ENCODE measurements at places on chromosomes 6 and 20.

DNA sequence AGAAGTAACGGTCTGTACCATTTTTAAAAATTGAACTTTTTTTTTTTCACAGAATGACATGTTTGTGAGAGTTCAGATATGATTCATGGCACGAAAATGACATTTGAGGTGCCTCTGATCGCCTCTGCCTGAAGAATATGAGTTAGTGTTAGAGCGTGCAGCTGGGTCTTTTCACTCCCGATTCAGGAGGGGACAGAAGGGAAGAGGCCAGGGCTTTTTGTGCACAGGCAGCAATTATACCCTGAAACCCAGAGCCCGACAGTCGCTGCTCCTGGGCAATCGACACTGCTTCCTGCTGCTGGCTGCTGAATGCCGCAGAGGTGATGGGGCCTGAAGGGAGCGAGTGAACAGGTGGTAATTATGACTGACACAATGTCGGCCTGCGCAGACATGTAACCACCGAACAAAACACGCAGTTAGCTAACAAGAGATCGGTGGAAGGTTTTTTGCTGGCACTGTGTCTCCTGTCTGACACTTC lies 652.0 kb upstream of the NOX3 start:
- no peak for DNase-seq

GRCh38 chr6:167568407-167569024 lies 243.6 kb downstream of the TTLL2 start:
- DNase-seq = no peak

DNA sequence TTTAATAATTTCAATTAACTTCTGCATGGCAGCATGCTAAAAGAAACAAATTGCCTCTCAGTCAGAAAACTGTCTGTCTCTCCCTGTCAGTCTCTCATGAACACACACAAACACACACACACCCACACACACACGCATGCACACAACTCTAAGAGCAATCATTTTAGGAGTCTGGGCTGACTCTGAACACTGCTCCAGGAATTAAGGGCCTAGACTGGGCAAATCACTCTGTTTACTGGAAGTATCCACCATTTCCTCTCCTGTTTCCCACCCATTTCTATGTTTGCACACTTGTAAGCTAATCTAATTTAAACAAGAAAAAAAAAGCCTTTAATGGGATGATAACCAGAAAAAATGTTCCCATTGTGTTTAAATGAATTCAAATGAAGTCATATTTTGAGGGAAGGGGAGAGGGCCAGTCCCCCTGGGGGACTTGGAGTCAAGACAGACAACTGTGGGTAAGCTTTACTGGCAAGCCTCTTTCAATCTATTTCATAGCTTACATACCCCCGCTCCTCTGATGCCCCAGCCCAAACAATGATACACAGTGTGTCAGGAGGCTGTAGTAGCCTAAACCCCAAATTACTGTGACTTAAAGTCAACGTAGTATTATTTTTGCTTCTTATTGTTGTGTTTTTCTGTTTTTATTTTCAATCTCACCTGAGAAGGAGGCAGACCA lies 447.8 kb upstream of the FLRT3 start:
- DNase-seq = no peak

DNA sequence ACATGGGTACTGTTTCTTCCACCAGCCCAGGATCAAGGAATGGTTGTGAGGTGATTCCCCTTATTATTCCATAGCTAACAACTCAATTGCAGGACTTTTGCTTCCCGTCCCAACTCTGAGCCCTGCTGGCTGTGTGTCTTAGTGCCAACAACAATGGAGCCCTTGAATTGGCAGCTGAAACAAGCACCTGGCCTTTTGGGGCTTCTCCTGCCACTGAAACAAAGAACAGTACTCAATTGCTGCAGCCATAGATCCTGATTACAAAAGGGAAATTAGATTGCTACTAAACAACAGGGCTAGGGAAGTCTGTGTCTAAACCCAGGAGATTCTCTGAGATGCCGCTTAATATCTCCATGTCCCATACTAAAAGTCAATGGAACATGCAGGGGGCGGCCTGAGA lies 61.3 kb upstream of the CARMIL1 start:
- no peak for DNase-seq

DNA sequence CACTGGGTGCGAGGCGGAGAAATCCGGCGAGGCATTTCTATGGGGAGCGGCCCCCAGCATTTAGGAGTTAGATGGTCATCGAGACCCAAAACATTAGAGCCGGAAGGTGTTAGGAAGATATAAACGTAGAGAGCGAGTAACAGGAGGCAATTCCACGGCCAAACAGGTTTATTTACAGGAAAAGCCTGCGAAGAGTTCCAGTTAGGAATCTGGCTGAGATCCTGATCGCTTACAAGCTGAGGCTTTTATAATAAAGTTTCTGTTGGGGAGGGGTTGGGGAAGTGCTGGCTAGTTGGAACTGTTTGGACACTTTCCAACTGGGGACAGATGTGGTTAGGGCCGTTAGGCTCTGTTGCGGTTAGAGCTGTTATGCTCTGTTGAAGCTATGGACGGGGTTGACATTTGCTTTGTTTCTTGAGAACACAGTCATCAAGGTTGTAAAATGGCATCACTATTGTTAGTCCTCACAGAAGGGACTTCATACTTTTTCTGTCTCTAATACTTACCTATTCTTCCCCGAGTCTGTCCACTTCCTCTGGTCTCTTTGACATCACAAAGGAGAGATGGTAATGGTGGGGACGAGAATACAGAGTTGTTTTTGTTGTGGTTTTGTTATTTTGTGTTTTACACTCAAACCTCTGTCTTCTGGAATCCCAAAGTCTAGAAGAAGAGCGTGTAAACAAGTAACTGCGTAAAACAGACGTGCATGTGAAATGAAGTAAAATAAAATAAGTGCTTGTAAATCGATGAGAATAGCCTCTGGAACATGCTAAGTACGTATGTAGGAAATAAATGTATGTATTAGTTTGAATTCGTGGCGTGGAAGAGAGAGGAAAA lies 554 bp upstream of the ZSCAN31 start:
- no peak for DNase-seq

- no peak for DNase-seq
Observed at GRCh38 chr6:37486121-37486839, 13.4 kb downstream of the CCDC167 start.

- no peak for DNase-seq
Observed at GRCh38 chr6:124947971-124948451, 14.2 kb upstream of the RNF217 start.

- no peak for DNase-seq
Observed at GRCh38 chr6:18507018-18507415, 119.9 kb downstream of the RNF144B start.

GRCh38 chr20:37540001-37540400 lies 12.3 kb upstream of the BLCAP start:
- no peak for DNase-seq

GRCh38 chr6:11729076-11729475 lies 49.5 kb downstream of the ADTRP start:
- DNase-seq = no peak

GRCh38 chr6:9732056-9732455 lies 682.8 kb downstream of the TFAP2A start:
- no peak for DNase-seq

DNA sequence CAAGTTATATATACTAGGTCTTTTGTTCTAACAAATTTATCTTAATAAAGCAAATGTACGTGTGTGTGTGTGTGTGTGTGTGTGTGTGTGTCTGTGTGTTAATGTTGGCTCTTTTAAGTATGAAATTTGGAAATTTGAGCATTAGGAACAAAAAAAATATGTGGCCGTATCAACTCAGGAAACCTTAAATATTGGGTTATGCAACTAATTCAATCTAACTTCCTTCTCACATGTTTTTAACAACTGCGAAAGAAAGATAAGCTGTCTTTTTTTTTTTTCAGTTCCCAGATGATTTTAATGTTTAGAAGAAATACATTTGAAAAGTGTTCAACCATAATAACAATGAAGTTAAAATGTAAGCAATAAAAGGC lies 616.4 kb upstream of the ARID1B start:
- DNase-seq = no peak

DNA sequence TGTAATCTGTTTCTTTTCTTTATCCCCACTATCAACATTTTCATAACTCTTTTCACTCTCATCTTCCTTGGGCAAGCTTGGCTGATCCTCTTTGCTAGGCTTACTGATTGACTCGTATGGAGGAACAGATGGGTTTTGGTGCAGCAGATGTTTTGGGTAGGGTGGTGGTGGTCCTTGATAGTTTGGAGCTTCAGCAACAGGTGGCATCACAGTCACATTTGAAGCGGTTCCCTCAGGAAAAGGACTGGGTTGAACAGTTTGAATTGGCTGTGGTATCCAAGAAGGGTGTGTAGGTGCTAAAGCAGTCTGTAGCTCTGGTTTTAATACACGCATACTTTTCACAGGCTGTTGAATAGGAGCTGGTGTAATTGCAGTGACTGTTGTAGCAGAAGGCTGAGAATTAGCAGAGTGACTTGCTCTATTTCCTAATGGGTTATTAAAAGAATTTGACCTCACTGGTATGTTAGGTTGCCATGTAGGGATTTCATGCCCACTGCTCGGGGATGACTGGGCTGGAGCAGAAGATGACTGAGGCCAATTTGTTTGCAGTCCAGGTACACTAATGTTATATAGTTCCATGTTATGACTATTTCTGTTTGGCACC lies 34.5 kb downstream of the LATS1 start:
- no peak for DNase-seq

DNA sequence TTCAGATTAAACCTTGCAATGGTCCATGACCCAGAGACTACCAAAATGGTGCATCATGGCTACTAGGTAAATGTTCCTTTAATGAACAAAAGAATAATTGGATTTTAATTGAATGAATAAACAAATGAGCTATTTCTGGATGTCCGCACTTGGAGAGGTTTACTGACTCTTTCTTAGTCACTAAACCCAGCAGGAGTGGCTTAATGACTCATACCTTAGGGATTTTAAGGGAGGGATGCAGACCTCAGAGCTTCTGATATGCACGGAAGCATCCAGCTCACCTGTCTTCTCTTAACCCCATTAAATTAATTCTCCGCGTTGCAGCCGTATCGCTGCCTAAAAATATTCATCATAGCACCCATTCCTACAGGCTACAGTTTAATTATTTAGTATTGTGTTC lies 970.0 kb upstream of the SLC35B3 start:
- no peak for DNase-seq

- DNase-seq = no peak
Observed at GRCh38 chr6:155364844-155365437, 50.7 kb upstream of the TFB1M start.

GRCh38 chr6:116359131-116359530 lies 11.6 kb upstream of the DSE start:
- no peak for DNase-seq

DNA sequence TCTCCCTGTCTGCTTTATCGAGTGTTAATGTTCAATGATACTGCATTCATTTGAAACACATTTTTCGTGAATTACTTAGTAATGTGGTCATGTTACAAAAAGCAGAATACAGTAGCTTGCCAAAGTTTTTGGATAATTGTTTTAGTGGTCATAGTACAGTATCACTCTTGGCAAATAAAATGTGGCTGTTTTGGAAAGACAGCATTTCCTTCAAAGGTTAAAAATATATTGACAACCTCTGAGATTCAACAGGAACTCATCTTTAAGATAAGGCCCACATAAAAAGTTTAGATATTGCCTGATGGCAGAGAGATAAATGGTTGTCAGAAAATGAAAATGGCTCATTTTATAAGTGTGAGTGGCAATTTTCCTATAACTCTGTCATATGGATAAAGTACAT lies 297.7 kb upstream of the MAN1A1 start:
- no peak for DNase-seq

GRCh38 chr6:44373051-44373450 lies 14.5 kb upstream of the CDC5L start:
- DNase-seq = no peak

- DNase-seq = no peak
Observed at GRCh38 chr6:82785206-82785605, 280.4 kb downstream of the UBE3D start.

DNA sequence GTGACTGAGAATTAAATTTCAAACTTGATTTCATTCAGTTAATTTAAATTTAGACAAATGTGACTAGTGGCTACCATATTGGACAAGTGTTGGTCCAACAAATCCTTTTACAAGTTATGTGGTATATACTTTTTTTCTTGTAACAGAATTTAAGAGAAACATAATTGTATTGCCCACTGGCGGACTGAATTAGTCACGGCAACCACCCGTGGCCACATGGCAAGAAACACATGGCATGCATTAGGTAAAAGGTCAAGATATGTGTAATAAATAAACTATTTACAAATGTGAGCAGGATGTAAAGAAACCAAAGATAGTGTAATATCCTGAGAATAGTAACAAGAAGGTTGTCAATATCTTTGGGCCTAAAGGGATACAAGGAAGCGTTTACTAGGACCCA lies 91.2 kb downstream of the LCA5 start:
- DNase-seq = no peak

DNA sequence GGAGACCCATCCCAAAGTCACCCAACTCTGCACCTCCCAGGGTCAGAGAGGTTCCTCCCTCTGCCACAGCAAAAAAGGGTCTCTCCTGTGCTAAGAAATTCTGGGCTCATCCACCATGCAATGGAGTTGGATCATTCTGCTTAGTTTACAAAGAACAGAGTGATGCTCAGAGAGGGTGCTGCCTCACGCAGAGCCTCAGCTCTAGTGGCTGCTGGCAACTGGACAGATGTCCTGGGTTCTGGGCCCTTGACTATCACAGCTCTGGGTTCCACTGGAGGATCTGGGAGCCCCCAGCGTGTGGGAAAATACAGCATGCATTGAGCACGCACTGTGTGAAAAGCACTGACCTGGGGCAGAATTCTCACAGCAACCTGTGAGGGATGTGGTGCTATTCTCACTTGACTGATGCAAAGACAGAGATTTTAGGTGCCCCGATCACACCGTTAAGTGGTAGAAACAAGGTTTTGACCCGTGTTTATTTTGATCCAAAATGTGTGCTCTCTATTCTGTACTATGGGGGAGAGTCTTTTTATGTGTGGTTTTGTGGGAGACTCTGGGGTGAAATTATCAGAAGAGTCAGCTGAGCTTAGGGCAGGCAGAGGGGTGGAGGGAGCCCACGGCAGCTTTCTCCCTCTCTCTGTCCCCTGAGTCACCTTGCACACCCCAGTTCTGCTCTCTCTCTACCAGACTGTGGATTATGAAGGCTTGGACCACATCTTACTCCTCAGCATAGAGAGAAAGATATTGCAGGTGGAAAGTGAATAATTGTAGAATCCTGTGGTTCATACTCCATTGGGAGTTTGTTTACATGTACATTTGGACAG lies 19.9 kb downstream of the TREML4 start:
- DNase-seq = no peak

- peak; percentile 40 for DNase-seq
Observed at GRCh38 chr6:4358414-4359107, 223.2 kb upstream of the ECI2 start.

- DNase-seq = no peak
Observed at GRCh38 chr6:36169023-36170007, 27.2 kb upstream of the BRPF3 start.

DNA sequence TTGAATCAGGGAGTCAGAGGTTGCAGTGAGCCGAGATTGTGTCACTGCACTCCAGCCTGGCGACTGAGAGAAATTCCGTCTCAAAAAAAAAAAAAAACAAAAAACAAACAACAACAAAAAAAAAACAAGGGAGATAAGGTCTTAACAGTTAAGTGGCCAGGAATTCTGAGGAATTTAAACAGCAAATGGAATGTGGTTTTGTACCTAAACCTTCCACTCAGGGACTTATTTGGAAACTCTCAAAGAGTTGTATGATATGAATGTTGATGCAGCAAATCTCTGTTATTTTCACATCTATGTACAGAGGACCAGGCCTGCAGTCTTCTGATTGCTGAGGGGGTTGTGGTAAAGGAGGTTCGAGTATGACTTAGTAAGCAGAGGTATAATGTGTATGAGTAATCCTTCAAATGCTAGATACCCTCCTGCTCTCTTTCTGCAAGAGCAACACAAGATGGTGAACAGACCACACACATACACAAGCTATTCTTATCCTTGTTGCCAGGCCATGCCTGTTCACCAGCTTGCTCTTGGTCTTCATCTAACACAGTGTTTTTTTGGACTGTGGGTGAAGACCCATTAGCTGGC lies 174.9 kb upstream of the SCGN start:
- no peak for DNase-seq
